Cerebellum (tissue), 4 donors: ENCODE measurements at places on chromosomes 1 and 21. TPM values are rescaled to one million over a fixed set of nuclear protein-coding genes. Genes with fewer than 3 reads are reported as not detected.

KRTAP21-2 gene
- not detected for total RNA-seq

CHIA gene
- not detected for total RNA-seq

DNA sequence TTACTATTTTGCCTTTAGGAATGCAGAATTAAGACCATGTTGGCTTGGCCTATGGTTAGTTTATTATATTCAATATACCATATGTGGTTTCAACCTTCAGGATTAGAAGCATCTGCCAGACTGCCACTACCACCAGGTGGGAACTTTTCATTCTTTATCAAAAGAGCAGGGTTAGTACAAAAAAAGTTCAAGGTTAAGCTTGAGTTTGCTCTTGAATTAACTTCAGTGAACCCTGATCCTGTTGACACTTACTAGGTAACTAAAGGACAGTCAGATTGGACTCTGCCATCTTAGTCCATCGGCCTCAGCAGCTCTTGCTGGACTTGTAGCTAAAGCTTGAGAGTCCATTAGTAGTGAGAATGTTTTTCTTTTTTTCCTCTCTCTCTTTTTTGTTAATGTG, 22.1 kb downstream of the CLIC4 start:
- DNase-seq = no peak

DNA sequence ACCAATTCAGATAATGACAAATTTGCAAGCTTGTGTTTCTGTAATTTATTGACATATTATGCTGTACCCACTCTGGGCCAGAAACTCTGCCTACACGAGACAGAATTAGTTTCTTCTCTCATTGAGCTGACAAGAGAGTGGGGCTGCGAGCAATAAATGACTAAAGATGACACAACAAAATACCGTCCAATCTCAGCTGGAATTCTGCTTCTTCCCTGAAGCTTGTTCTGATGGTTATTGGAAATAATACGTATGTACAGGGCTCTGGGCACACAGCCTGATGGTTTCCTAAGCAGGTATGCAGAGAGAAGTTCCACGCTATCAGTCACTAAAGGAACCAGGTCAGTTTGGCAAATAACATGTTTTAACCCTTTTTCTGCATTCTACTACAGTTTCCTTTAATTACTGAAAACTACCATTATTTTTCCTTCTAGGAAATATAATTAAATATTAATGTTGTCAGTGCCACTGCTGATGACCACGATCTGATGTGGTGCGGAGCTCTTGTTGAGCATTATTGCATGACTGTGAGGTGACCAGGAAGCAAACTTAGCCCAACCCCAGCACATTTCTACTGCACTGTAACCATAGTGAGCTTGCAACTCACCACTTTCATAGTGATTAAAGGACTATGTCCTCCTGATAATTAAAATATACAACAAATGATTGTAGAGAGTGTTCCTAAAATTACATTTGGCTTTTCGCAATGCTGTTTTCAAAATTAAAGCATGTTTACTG, 221.4 kb upstream of the L1TD1 start:
- DNase-seq = no peak

GRCh38 chr1:225944951-225945350, 3.9 kb upstream of the LEFTY2 start:
- DNase-seq = no peak

DNA sequence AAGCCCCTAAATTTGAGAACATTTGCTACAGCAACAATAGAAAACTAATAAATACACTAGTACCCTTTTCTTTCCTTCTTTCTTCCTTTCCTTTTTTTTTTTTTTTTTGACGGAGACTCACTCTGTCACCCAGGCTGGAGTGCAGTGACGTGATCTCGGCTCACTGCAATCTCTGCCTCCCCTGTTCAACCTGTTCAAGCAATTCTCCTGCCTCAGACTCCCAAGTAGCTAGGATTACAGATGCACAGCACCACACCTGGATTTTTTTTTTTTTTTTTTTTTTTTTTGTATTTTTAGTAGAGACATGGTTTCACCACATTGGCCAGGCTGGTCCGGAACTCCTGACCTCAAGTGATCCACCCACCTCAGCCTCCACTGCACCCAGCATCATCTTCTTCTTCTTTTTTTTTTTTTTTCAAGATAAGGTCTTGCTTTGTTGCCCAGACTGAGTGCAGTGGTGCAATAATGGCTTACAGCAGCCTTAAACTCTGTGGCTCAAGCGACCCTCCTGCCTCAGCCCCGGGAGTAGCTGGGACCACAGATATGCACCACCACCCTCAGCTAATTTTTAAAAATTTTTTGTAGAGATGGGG, 19.6 kb upstream of the CBR3 start:
- no peak for DNase-seq

DNA sequence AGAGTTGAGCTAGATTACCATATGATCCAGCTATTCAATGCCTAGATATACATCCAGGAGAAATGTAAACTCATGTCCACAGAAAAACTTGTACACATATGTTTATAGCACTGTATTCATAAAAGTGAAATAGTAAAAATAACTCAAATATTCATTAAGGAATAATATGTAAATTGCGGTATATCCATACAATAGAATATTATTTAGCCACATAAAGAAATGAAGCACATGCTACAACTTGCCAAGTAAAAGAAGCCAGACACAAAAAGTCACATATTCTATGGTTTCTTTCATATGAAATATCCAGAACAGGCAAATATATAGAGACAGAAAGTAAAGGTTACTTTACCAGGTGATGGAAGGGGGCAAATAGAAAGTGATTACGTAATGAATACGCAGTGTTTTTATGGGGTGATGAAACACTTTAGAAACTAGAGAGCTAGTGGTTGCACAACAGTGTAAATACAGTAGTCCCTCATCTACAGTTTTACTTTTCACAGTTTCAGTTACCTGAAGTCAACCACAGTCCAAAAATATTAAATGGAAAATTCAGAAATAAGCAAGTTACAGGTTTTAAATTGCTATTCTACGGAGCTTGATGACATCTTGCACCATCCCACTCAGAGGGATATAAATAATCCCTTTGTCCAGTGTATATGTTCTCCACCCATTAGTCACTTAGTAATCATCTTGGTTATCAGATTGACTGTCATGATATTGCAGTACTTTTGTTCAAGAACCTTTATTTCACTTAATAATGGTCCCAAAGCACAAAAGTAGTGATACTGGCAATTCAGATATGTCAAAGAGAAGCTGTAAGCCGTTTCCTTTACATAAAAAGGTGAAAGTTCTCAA, 62.3 kb downstream of the ZNF644 start:
- no peak for DNase-seq

DNA sequence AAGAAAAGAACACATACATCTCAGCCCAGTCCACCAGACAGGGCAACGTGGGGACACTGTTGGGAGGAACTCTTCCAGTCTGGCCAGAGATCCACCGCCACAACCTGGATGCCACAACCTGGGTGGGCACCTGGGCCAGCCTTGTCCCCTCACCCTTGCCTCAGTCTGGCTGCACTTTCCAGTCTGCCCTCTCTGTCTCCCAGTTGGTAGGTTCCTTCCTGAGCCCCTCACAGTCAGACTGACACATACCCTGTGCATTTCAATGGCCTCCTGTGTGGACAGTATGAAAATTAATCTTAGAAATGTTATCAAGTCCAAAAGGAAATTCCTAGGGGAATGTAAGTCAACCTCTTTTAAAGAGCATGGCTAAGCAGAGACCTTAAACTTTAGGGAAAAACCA, 49.5 kb downstream of the DDX20 start:
- DNase-seq = no peak
